ENCODE measurements at places on chromosomes 12 and 14.
A peak's percentile ranks its signal among the peaks of the same experiment; 100 is the strongest.

GRCh38 chr12:73421832-73422231, 1115.8 kb upstream of the ATXN7L3B start:
- no peak for DNase-seq

- no peak for DNase-seq
Measured at GRCh38 chr12:113990250-113991223, 24.4 kb upstream of the RBM19 start.

DNA sequence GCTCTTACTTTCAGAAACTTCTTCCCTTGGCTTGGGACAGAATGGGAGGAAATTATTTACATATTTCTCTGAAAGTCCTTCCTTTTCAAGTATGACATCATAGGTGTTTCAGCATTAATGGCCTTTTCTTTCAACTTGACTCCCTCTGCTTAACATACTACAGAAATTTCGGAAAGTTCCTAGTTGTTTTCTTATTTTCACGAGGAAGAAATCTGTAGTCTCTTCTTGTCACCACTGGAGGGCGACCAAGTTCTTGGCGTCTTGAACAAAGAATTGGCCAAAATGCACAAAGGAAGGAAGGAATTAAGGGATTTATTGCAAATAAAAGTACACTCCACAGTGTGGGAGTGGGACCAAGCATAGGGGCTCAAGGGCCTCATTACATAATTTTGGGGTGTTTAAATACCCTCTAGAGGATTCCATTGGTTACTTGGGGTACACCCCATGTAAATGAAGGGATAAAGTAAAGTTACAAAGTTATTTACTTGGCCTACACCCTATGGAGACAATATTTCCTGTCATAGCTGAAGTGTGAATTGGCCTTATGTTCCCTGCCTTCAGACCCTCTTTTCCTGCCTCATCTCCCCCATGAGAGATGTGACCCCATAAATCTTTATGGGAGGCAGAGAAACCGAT, 70.4 kb downstream of the RPL10L start:
- no peak for DNase-seq

- no peak for DNase-seq
Measured at GRCh38 chr12:106647793-106648514, 65.2 kb downstream of the RFX4 start.

GRCh38 chr12:132489078-132489601, 811 bp upstream of the FBRSL1 start:
- DNase-seq = no peak

DNA sequence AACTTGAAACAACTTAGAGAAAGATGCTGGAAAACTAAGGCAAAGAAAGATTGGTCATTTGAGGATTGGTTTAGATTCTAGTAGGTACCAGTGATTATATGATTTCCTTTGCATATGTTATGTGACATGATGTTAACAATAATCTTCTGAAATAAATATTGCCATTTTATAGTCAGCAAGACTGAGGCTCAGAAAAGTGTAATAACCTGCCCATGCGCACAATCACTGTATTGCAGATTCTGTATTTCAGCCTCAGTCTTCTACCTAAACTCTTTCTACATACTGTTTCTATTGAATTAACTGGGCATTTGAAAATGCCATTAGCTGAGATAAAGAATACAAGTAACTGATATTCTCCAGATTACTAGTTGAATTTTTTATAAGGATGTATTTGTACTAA, 61.3 kb downstream of the FGD4 start:
- DNase-seq = no peak

DNA sequence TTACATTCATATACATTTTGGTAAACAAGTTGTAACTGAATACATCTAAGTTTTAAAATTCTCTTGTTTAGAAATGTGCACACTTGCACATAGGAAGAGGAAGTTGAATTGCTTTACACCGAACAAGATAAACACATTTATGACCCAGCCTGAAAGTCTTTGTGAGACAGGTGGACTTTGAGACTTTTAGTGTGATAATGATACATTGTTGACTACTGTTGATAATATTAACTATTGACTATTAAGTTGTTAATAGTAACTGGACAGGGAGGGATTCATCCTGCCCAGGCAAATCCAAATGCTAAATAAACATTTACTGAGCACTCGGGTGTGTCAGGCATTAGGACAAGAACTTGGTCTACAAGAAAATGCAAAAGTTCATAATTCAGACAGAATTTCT, 68.0 kb downstream of the AVPR1A start:
- no peak for DNase-seq

DNA sequence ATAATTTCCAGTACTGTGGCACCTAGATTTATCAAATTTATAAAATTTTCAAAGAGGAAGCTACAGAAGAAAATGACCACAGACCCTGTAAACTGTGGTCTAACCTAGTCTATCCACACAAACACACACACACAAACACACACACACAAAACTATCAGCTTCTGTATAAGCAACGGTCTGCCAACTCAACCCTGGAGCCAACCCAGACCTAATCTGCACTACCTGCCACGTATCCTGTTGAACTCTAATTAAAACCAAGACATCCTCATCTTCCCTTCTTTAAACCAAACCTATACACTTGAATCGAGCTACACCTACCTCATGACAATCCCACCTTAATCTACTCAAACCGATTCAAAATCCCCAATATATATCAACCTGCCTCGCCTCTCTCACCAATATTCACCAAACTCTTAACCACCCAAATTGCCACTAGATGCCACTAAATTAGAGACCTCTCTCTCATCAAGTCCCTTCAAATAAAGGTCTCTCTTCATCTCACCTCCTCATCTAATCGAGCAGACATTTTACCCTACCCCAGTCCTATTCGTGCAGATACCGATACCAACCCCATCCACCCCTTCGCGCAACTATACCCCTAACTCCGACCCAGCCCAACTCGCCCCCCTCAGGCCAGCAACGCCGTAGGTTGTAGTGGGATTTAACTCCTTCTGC, 808 bp downstream of the ACIN1 start:
- DNase-seq = no peak

- no peak for DNase-seq
Measured at GRCh38 chr14:37709419-37710195, 114.2 kb downstream of the TTC6 start.

DNA sequence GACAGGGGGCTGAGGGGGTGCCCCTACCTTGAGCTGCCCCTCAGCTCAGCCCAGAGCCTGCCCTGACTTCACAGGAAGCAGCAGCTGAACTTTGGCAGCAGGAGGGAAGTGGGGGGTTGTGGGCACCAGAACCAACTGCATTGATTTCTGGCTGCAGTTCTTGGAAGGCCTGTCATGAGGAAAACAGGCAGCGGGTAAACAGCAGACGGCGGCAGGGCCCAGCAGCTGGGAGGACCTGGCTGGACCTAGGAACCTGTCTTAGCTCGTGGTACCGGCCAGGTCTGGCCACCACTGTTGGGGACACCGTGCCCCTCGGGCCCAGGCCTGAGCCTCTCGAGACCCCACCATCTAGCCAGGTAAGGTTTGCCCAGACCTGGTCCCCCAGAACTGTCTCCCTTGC, 154.2 kb upstream of the MYL2 start:
- DNase-seq = no peak

GRCh38 chr12:53120685-53121525, 17.6 kb downstream of the SOAT2 start:
- DNase-seq = no peak

GRCh38 chr12:65656891-65657351, 167.4 kb upstream of the HMGA2 start:
- DNase-seq = no peak

DNA sequence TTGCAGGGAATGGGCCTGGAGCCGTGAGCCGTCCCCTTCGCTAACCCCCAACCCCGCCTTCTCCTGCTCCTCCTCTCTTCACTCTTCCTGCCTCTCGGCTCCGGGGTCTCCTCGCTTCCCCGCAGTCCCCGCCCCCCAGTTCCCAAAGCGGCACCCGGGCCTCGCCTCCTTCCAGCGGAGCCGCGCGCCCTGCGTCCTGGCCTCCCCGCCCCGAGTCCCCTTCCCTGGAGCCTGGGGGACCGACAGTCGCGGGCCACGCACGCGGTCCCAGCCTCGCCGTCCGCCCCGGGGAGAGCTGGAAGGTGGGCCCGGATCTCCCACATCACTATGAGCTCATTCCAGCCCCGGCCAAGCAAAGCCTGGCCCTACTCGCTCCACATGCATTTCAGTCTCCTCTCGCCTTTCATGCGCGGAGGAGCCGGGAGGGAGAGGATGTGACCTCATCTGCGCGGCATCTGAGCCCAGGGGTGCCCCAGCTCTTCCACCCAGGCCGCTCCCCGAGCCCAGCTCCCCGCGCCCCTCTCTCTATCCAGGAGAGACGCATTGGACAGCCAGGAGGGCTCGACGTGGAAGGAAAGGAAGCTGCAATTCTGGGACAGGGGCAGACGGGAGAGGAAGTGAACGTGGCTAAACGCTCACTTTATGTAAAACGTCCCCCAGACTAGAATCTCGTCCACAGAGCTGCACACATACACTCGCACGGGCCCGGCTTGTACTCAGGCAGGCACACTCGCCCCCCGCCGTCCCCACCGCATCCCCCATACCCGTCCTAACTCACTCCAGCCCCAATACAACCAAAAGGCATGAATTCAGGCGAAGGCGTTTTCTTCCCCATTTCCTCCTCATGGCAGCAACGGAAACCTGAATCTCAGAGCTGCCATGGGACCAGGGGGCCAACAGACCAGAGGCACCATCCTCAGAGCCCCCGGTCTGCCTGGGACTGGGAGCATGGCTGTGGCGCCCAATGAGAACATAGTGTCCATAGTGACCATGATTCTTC, 108.7 kb upstream of the CCND2 start:
- peak; percentile 40 for DNase-seq

- DNase-seq = no peak
Measured at GRCh38 chr14:105527826-105528585, 1.6 kb downstream of the TMEM121 start.

GRCh38 chr14:24281636-24282035, 10.2 kb upstream of the RABGGTA start:
- no peak for DNase-seq

DNA sequence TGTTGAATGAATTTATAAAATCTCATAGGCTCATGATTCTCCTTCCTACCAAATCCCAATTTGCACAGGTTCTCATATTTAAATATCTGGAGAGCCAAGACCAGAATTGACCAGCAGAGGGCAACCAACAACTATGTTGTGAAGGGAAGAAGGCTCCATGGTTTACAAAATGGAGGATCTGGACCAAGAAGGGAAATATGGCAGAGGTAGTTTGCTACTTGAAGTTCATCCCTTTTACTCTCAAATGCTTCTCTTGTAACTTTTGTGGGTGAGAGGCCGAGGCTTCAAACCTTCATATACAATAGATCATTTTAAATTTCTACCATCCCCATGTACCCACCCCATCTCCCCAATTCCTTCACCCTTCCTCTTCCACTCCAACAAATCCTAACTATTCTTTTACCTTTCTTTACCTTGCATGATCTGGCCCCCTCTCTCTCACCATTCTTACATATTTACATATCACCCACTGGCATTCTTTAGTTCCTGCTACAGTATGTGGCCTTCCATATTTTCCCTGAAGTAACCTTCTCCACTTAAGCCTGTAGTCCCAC, 3.8 kb upstream of the SMARCC2 start:
- DNase-seq = peak; percentile 49

GRCh38 chr14:60508707-60509437, at the start of gene SIX6:
SIX6 (plus strand) TSS chr14:60509146; CDS start chr14:60509399, 253 bp downstream.
- no peak for DNase-seq

DNA sequence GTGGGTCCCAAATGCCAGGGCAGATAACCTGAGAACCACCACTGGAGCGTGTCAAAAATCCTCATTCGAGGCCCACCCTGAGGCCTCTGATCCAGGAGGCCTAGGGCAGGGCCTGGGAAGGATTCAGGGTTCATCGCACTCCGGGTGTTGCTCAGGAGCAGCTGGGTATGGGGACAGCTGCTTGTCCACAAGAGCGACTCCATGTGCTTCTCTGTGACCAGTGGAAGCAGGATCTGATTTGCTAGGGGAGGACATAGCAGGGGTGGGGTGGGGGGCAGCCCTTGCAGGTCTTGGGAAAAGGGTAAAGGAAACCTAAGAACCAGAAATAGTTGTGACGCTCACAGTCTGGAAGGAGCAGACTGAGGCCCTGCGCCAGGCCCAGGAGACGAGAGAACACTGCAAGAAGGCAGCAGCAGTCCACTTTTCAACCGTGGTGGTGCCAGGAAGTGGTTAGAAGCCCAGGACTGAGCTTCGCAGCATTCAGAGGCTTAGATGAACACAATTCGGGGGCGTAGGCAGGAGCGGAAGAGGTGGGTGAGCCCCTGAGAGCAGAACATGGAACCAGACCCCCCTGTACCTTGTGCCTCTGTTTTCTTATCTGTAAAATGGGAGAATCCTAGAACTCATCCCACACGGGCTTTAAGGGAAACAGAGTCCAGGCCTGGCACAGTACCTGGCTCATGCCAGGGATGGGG, 33.7 kb downstream of the ITPK1 start:
- DNase-seq = no peak

GRCh38 chr14:23042162-23042965, at the start of gene PSMB11:
PSMB11 (plus strand) TSS chr14:23042212; CDS start chr14:23042226, 14 bp downstream.
- no peak for DNase-seq

- no peak for DNase-seq
Measured at GRCh38 chr14:102574281-102575159, 17.9 kb upstream of the RCOR1 start.

GRCh38 chr14:104805326-104805678, 4.4 kb downstream of the ZBTB42 start:
- DNase-seq = no peak

DNA sequence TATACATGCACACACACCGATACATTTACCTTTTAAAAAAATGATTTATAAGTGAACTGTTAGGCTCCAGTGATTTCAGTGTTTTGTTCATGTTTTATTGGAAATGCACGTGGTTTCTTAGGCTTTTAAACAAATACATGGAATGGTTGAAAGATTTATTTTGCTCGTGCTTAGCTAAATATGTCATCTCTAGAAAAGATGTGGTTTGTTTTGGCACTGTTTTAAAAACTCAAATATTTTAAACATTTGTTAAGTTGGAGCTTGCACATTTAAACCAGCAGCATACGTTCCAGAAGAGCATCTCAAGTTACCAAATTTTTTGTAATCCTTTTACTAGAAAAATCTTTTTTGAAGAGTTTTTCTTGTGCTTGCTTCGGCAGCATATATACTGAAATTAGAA, 44.5 kb downstream of the FOXA1 start:
- no peak for DNase-seq

- no peak for DNase-seq
Measured at GRCh38 chr12:57816001-57816854, 2.3 kb downstream of the AVIL start.

DNA sequence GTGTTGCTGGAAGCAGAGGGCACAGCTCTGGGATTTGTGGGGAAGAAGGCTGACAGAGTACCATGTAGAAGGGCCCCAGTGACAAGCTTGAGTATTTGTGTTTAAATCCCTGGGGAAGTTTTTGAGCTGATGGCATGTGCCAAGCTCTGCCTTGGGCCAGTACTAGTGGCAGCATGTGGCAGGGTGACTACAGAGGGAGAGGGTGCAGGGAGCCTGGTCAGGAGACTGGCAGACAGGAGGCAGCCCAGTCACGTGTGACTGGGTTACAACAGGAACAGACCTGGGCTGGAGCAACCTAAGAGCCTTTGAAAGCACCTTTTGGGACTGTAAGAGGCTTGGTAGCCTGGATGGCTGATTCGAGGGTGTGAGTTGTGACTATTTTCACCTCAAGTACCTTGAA, 112.1 kb downstream of the TSPAN9 start:
- DNase-seq = no peak

- DNase-seq = no peak
Measured at GRCh38 chr12:101759396-101760047, 20.3 kb upstream of the SYCP3 start.

GRCh38 chr12:12714276-12715021, 2.7 kb upstream of the CDKN1B start:
- no peak for DNase-seq

GRCh38 chr12:116431677-116432300, 127.4 kb upstream of the MAP1LC3B2 start:
- no peak for DNase-seq

GRCh38 chr12:102527171-102527720, 46.9 kb upstream of the IGF1 start:
- DNase-seq = no peak

Measured in keratinocyte (primary cell).